GM12864 (cell line): ENCODE measurements at places on chromosomes 5 and 9.

- no peak for DNase-seq
Measured at GRCh38 chr5:146656703-146657102, 140.7 kb upstream of the GPR151 start.

- DNase-seq: no peak
Measured at GRCh38 chr5:139486201-139486600, 3.6 kb upstream of the STING1 start.

- no peak for DNase-seq
Measured at GRCh38 chr5:81989204-81989603, 17.4 kb downstream of the ATG10 start.

GRCh38 chr9:89802781-89803355, 198.1 kb downstream of the GADD45G start:
- DNase-seq: no peak

DNA sequence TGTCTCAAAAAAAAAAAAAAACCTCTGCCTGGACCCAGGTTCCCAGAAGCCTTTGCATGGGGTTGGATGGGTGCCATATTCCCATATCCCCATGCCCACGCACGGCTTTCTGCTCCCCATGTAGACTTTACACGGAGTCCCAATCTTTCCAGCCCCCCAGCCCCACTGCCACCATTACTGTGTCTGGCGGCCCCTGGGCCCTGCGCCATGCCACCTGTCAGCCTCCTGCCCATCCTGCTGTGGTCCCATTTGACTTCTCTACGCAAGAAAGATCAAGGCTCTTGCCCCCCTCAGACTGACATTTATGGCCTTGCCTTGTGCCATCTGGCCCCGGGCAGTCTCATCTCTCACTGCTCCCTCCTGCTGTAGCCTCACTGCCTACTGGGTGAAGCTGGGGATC, 6.5 kb upstream of the AK1 start:
- no peak for DNase-seq

- no peak for DNase-seq
Measured at GRCh38 chr9:100014846-100015245, 84.0 kb downstream of the ERP44 start.

DNA sequence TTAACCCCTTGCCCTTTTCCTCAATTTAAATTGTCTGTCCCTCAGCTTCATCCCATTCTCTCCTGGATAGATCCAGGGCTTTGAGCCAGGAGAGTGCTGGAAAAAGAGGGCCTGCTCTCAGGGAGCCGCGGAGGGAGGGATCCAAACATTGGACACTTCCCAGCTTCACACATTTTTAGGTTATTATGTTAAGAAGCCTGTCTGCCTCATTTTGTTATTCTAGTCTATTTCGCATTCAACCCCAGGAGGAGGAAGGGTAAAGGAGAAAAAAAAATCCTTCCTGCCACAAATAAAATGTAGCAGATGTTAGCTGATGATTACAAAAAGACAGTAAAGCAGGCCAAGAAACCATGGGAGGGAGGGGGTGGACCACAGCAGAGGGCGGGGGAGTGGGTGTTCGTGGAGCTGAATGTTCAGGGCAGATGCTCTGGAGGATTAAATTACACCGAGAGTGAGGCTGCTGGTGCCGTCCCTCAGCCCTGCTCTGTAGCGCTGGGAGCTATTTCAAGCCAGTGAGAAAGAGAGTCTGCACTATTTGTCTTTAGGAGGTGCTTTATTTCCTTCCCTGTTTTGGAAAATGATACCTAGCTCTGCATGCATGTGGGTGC, 60.6 kb upstream of the ZFR start:
- no peak for DNase-seq

- no peak for DNase-seq
Measured at GRCh38 chr9:136853596-136854112, 1.5 kb downstream of the MAMDC4 start.

GRCh38 chr9:89418882-89419640, 78.9 kb downstream of the SEMA4D start:
- no peak for DNase-seq
